ENCODE measurements at places on chromosomes 5 and 9. TPM values are rescaled to one million over a fixed set of nuclear protein-coding genes. Genes with fewer than 3 reads are reported as not detected.
A peak's percentile ranks its signal among the peaks of the same experiment; 100 is the strongest.

Gene CTNND2
- total RNA-seq, result not detected

GRCh38 chr5:62206150-62206829 lies 99.7 kb upstream of the KIF2A start:
- no peak overlapping the region for H3K27ac ChIP-seq
- H3K4me1 ChIP-seq, result no peaks in the 10 kb centered on the region
- no peak for DNase-seq
- H3K27me3 ChIP-seq, result peaks cover 70% of the 10 kb centered on the region
- H3K36me3 ChIP-seq, result no peaks in the 10 kb centered on the region
- H3K4me3 ChIP-seq, result no peak overlapping the region

DNA sequence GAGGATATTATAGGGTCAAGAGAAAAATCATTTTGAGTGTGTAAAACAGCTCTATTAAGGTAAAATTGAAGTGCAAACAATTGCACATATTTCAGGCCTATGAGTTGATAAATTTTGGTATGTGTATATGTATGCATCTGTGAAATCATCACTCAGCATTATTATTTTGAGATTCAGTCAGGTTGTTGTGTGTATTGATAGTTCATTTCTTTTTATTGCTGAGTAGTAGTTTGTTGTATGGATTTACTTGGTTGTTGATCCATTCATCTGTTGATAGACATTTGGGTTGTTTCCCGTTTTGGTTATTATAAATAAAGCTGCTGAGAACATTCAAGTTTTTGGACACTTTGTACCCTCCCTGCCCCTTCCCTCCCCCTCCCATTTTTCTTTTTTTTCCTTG lies 50.3 kb downstream of the RAB24 start:
- H3K36me3 ChIP-seq, result peaks cover 21% of the 10 kb centered on the region
- H3K27me3 ChIP-seq, result no peaks in the 10 kb centered on the region
- DNase-seq, result no peak

DNA sequence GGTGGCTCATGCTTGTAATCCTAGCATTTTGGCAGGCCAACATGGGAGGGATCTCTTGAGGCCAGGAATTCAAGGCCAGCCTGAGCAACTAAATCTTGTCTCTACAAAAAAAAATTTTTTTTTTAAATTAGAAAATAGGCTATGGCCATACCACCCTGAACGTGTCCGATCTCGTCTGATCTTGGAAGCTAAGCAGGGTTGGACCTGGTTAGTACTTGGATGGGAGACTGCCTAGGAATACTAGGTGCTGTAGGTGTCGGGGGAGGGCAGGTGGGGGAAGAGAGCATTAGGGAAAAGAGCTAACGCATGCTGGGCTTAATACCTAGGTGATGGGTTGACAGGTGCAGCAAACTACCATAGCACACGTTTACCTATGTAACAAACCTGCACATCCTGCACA lies 39.5 kb downstream of the DDX4 start:
- no peaks in the 10 kb centered on the region for H3K27me3 ChIP-seq
- H3K4me1 ChIP-seq, result 0 out of 2 replicates have a peak, but pooled peaks cover 6% of the 10 kb centered on the region

DNA sequence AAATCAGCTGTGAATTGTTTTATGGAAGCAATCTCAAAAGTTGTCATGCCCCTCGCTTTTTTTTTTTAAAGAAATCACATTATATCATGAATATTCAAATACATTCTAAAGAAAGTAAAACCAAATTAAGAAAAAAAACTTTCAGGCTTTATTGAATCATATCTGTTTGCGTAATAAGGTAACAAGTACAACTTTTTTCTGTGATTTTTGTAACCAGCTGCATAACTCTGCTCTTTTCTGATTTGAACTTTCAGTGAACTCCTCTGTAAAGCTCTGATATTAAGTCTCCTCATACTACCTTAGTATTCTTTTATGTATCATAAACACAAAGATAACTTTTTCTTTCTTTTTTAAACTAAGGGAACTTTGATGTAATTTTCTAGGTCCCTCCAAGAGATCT lies 65.3 kb downstream of the CWC27 start:
- no peak for DNase-seq
- H3K36me3 ChIP-seq, result no peaks in the 10 kb centered on the region
- no peaks in the 10 kb centered on the region for H3K27me3 ChIP-seq
- no peak overlapping the region for H3K4me3 ChIP-seq
- H3K27ac ChIP-seq, result no peak overlapping the region

DNA sequence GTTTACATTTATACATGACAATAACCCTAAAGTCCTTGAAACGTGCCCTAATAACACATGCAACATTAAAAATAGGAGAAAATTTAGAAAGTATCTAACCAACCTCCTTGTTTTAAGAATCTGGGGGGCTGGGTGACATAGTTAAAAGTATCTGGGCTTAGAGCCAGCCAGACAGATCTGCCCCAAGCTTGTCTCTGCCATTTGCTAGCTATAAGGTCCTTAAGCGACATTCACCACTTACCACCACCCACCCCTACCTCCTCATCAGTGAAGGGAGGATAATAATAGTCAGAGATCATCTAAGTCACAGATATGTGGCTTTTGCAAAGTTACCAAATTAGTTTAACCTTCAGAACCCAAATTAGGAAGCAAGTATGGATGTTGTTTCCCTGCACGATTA lies 33.8 kb upstream of the CAST start:
- no peak overlapping the region for H3K27ac ChIP-seq
- H3K36me3 ChIP-seq, result no peaks in the 10 kb centered on the region
- peaks cover 33% of the 10 kb centered on the region for H3K4me1 ChIP-seq
- no peak overlapping the region for H3K4me3 ChIP-seq

Gene EQTN
- total RNA-seq, result not detected

- no peak overlapping the region for H3K27ac ChIP-seq
- H3K36me3 ChIP-seq, result 0 out of 2 replicates have a peak, but pooled peaks cover 12% of the 10 kb centered on the region
- no peaks in the 10 kb centered on the region for H3K27me3 ChIP-seq
- peak; percentile 54 for DNase-seq
- no peak overlapping the region for H3K4me3 ChIP-seq
- H3K4me1 ChIP-seq, result peaks cover 14% of the 10 kb centered on the region
These were observed 4.9 kb downstream of the GTF3C5 start for GRCh38 chr9:133035669-133036068.

GRCh38 chr5:139468421-139468931 lies 2.3 kb upstream of the SMIM33 start:
- no peaks in the 10 kb centered on the region for H3K27me3 ChIP-seq
- no peaks in the 10 kb centered on the region for H3K36me3 ChIP-seq
- peak; percentile 76 for DNase-seq
- H3K27ac ChIP-seq, result no peak overlapping the region
- no peak overlapping the region for H3K4me3 ChIP-seq
- peaks cover 10% of the 10 kb centered on the region for H3K4me1 ChIP-seq

Gene C5orf24
- 29.2 TPM for total RNA-seq

GRCh38 chr5:150085950-150086715 lies at the start of gene CSF1R:
TSS of gene CSF1R (minus strand) at chr5:150086554. CDS start at chr5:150086427, 127 bp downstream.
- DNase-seq, result no peak
- H3K4me1 ChIP-seq, result no peaks in the 10 kb centered on the region
- H3K27me3 ChIP-seq, result peaks cover 20% of the 10 kb centered on the region
- no peak within 1 kb of the TSS for H3K4me3 ChIP-seq
- H3K27ac ChIP-seq, result no peak within 1 kb of the TSS

GRCh38 chr5:9654886-9655285 lies 24.7 kb upstream of the TAS2R1 start:
- no peak overlapping the region for H3K27ac ChIP-seq
- peaks cover 14% of the 10 kb centered on the region for H3K4me1 ChIP-seq
- H3K27me3 ChIP-seq, result no peaks in the 10 kb centered on the region

GRCh38 chr9:132575811-132576210 lies 6.6 kb upstream of the BARHL1 start:
- no peaks in the 10 kb centered on the region for H3K4me1 ChIP-seq
- H3K4me3 ChIP-seq, result no peak overlapping the region
- no peaks in the 10 kb centered on the region for H3K36me3 ChIP-seq
- peak; percentile 23 for DNase-seq

- H3K4me3 ChIP-seq, result no peak overlapping the region
- no peak for DNase-seq
- no peaks in the 10 kb centered on the region for H3K36me3 ChIP-seq
- no peaks in the 10 kb centered on the region for H3K27me3 ChIP-seq
- no peaks in the 10 kb centered on the region for H3K4me1 ChIP-seq
These were observed 111.2 kb downstream of the ATPSCKMT start for GRCh38 chr5:10138395-10139057.

DNA sequence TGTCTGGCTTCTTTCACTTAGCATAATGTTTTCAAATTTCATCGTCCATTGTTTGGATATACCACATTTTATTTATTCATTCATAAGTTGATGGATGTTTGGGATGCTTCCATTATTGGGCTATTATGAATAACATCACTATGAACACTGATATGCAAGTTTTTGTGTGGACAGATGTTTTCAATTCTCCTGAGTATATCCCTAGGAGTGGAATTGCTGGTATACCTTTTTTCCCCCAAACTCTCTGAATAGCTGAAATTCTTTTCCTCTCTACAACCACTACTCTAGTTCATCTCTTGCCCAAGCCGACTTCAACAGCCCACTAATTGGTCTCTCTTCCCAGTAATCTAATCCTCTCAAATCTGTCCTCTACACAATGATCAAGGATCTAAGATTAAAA lies 4.7 kb upstream of the ZFR start:
- H3K36me3 ChIP-seq, result no peaks in the 10 kb centered on the region
- peaks cover 4% of the 10 kb centered on the region for H3K4me1 ChIP-seq
- DNase-seq, result no peak
